Esophagus squamous epithelium (tissue), 5 donors: ENCODE measurements at places on chromosomes 7 and 10. TPM values are rescaled to one million over a fixed set of nuclear protein-coding genes. Genes with fewer than 3 reads are reported as not detected.

Gene OPN1SW
- total RNA-seq, result not detected

Gene EIF5AL1
- 0.70 TPM for total RNA-seq

Gene ACTL6B
- not detected for total RNA-seq

Gene WDR86
- total RNA-seq, result 4.6 TPM

Gene GSTO2
- total RNA-seq, result 9.6 TPM

Gene ANXA8L1
- 280 TPM for total RNA-seq

Gene CAMK1D
- total RNA-seq, result 11.8 TPM

Gene ITIH5
- total RNA-seq, result 3.2 TPM

Gene DCLRE1A
- total RNA-seq, result 4.0 TPM

Gene MICU1
- total RNA-seq, result 21.6 TPM

Gene NPFFR1
- total RNA-seq, result not detected

Gene INA
- total RNA-seq, result 1.5 TPM

Gene TEX47
- total RNA-seq, result not detected

Gene POU6F2
- total RNA-seq, result not detected

Gene CPN1
- total RNA-seq, result not detected

Gene MYL10
- total RNA-seq, result not detected

Gene CREB3L2
- 21.9 TPM for total RNA-seq

Gene TMEM236
- total RNA-seq, result 0.76 TPM

Gene MAD1L1
- 34.7 TPM for total RNA-seq

Gene DDIT4
- total RNA-seq, result 384 TPM

Gene TBX20
- not detected for total RNA-seq

Gene CALML5
- 14.5 TPM for total RNA-seq

Gene ITGB8
- total RNA-seq, result 30.5 TPM

Gene TAS2R41
- total RNA-seq, result not detected

Gene ASIC3
- total RNA-seq, result 0.40 TPM

Gene SPACDR
- not detected for total RNA-seq

Gene PNLIPRP2
- total RNA-seq, result not detected

Gene NFE2L3
- total RNA-seq, result 5.5 TPM

Gene OR2A42
- total RNA-seq, result not detected

Gene CYP3A7
- total RNA-seq, result not detected

Gene ABCF2
- total RNA-seq, result 44.7 TPM

Gene DOCK1
- total RNA-seq, result 54.0 TPM

Gene PNLIPRP3
- 2.4 TPM for total RNA-seq

Gene CALML3
- 227 TPM for total RNA-seq

Gene BLVRA
- total RNA-seq, result 34.2 TPM

Gene TMEM130
- 0.12 TPM for total RNA-seq

Gene GPAM
- 4.1 TPM for total RNA-seq

Gene CLEC2L
- total RNA-seq, result not detected

Gene TMED4
- 123 TPM for total RNA-seq

Gene NUDT13
- total RNA-seq, result 1.3 TPM
